AG04450 (cell line): ENCODE measurements at places on chromosomes 6 and 20.
A peak's percentile ranks its signal among the peaks of the same experiment; 100 is the strongest.

- DNase-seq = peak; percentile 73
These were observed at the start of the genes PSMB9 and TAP1 for GRCh38 chr6:32853541-32854375. TSS of gene PSMB9 (plus strand) at chr6:32854192. CDS start at chr6:32854230, 38 bp downstream. TSS of gene TAP1 (minus strand) at chr6:32853704. CDS start at chr6:32853636, 68 bp downstream.

DNA sequence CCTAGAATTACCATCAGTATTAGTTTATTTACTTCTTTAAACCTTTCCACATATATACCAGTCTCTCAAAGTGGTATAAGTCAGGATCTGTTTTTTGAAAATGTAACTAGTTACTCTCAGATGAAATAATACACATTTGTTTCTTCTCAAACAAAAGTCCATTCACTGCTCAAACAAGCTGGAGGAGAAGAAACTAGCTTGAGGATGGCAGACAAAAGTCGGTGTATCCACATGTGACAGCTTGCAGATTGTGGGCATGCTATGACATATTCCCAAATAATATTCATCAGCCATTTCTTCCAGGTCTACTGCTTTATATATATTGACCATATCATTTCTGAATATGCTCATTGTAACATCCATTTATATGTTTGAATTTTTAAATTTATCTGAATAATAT is 197.4 kb upstream of the KCNQ5 start:
- no peak for DNase-seq

GRCh38 chr6:139882234-139882633 is 507.8 kb upstream of the CITED2 start:
- DNase-seq = no peak

DNA sequence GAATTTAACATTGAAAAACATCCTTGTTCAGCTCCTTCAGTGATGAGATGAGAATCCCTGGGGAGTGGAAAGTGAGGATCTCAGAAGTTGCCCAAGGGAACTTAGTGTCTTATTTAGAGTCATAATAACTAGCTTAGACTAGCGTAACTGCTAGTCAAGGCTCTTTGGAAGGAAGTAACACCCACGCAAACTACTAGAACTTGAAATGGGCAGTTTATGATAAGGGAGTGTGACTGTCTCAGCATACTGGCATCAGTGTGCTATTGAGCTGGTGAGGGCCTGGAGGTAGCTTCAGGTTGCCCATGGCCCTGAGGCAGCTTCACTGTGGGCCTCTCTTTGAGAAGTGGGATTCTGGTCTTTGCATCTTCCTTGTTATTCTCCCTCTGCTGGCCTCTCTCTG is 40.1 kb downstream of the SLX4IP start:
- no peak for DNase-seq

DNA sequence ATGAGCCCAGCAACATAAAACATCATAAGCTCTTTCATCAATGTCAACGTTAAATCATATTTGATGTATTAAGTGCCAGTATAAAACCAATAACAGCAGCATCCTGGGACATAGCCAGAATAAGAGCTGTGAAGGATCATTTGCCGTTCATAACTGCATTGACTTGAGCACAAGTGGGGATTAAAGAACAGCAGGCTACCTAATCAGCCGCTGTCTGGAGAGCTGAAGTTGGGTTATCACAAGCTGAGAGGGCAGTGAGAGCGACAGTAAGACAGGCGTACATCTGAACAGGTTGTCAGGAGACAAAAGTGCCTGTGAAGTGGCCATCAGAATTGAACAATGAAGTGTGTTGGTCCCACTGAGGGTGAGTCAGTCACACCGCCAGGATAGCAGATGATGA is 269.6 kb downstream of the GRIK2 start:
- DNase-seq = no peak
